Activated T-cell treated with anti-CD3 and anti-CD28 coated beads, Interleukin-2, amount 50 U/mL, for 24 hours (primary cell): ENCODE measurements at places on chromosomes 1 and 21.

- DNase-seq: no peak
These were observed 89.8 kb downstream of the NMNAT2 start for GRCh38 chr1:183328371-183328770.

GRCh38 chr1:22104865-22105437 is 37.9 kb downstream of the WNT4 start:
- no peak for DNase-seq

DNA sequence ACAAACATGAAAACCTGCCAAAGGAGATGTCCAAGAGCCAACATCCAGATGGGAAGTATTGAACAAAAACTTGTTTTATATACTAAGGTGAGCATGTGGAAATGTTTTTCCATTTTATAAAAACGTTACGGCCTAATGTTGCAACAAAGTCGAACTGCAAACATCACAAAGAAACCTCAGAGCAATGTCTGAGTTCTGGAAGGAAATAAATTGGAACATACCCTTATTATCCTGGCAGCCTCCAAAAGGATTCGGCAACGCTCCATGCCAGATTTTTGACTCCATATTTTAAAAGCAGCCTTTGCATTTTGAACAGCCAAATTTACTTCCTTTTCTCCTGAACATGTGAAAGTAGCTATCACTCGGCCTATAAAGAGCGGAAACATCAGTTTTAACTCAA is 3.3 kb downstream of the ALDH9A1 start:
- no peak for DNase-seq

DNA sequence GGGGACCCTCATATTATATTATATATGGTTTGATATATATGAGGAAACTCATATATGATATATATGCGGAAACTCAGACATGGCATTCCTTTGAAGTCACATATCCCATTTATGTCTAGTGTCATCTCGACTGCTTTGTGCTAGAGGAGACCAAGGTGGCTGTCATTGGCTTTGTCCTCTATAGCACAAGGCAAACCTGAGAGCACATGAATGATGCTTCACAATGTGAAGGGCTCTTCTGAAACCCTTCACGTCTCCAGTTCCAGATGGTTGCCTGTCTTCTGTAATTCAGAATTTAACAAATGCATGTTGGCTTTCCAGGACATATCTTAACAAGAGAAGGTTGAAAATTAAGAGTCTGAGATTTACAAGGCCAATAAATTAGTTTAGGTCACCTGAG is 303.6 kb downstream of the BARHL2 start:
- no peak for DNase-seq
